Vagina (tissue), 2 donors: ENCODE measurements at places on chromosomes 5 and 9.

DNA sequence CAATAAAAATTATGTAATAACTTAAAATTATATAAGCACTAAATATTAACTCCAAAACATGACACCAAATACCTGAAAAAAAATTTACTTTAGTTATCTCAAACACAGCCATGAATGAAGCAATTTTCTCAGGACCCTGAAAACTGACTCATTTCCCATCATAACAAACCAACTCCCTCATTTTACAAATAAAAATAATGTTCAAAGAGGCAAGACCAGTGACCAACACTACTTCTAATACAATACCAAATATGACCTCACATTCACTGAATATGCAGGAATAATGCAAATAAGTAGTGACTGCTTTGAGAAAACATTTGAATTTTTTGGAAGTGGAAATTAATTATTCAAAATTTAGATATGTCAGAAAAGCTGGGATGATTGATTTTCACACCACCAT is 21.6 kb downstream of the FBLL1 start:
- no peak for DNase-seq

GRCh38 chr5:130549884-130550561 is 615.0 kb downstream of the HINT1 start:
- DNase-seq = no peak

DNA sequence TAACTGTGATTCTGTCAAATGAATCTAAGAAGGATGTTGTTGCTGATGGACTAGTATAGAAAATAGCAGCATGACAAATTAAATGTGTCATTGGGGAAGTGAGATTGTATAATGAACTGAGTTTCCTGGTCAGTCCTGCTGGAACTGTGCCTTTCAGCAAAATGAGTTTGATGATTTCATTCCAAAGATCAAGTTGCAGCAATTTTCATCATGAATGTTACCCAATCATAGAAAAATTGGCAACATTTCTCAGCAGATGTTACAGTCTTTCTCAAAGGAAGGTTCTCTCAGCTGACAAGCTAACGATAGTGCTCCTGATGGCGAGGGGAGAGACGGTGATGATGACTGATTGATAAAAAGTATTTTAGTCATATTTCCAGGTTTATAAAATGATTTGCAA is 10.7 kb downstream of the PCDHAC2 start:
- no peak for DNase-seq

DNA sequence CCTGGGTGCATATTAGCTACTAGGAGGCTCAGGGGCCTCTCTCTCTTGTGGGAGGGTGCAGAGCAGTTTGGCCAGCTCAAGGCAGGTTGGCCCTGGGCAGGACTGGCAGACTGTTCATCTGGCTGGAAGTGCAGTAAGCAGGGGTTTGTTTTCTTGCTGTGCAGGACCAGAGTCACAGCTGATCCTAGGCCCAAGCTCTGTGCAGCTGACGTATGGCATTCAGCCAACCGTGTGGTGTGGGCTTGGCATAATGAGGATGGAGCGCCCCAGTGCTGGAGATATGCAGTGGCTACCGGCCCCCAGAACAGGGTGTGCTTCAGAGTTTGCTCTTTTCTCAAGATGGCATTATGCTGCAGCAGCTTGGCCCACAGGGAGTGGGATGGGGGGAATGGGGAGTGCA is 31.0 kb upstream of the PHF24 start:
- no peak for DNase-seq

DNA sequence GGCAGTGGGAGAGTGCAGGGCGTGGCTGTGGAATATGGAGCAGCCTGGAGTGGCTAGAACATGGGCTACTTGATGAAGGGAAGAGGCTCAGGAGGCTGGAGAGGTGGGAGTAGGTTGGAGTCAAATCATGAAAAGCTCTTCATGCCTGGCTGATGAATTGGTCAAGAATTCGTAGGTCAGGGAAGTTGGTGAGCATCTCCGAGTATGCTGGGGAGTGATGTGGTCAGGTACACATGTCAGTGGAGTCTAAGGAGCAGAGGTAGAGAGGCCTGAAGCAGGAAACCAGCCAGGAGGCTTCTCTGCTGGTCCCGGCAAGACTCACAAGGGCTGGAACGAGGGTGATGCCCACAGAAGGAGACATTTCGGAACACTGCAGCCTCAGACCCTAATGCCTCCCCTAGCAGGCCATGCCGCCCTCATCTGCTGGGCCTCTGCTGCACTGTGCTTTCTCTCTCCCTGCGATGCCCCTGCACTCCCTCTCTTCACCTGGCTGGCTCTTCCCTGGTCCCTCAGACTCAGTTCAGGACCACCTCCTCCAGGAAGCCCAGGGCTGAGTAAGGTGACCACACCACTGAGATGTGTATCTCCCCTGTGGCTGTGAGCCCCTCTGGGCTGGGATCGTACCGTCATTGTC is 33.6 kb downstream of the TMOD1 start:
- no peak for DNase-seq

- no peak for DNase-seq
These were observed 145.5 kb downstream of the PRR16 start for GRCh38 chr5:120609570-120609969.
